ENCODE measurements at places on chromosomes 5 and 9.

DNA sequence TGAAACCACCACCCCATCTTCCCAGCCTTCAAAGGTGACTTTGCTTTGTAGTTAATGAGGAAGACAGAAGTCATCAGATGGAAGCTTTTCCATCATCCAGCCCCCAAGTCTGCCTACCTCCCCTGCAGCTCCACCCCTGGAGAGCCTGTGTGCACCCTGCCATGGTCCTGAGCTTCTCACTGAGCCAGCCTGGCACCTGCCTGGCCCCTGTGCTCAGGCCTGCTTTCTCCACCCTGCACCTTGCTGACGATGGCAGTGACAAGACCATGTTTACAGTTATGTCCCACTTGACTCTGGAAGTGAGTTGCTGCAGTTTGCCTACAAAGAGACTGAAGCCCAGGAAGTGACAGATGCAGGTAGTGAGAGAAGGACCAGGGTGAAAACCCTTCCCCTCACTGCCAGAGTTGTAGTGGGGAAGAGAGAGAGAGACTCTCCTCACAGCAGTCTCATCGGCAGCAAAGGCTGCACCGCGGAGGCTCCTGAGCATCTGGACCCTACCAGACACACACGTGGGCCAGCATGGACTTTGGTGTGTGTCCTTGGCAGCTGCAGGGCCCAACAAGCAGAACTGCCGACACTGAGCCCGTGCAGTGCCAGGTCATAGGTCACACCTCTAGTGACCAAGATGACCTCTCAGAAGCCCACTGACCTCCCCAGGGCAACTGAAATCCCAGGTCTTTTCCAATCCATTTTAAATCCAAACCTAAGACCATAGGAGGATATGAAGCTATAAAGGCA, 107.1 kb downstream of the CACNA1B start:
- no peak for DNase-seq

DNA sequence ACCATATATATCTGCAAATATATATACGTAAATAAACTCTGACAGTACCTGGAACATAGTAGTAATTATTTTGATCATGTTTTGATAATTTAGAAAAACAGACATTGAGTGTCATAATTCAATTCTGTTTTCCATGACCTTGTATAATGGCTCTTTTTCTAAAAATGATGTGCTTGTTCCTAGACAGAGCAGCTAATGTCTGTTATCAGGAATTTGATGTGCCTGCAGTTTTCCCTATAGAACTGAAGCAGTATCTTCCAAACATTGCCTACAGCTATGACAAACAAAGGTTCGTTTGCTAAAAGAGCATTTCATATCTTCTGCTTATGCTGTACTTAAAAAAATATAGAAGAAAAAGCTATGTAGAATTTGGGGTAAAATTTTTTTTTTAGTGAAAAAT, 5.3 kb downstream of the SETD9 start:
- DNase-seq, result no peak

GRCh38 chr5:72232838-72233237, 87.2 kb downstream of the MRPS27 start:
- no peak for DNase-seq

DNA sequence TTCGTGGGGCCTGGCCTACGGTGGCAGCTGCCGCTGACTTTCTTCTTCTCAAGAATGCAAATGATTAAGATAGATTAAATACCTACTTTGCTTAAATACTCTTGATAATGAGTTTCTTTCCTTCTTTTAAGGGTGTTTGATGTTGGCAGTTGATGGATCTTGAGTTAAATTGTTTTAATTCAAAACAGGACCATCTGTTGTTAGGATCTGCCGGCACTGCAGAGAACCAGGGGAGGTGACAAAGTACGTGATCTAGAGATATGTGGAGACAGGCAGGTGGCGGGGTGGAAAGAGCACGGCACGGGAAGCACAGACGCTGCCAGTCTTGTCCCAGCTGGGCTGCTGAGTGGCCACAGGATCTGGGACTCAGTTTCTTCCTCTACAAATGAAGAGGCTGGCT, 37.9 kb downstream of the MED27 start:
- no peak for DNase-seq

- DNase-seq, result no peak
Observed at GRCh38 chr5:169945831-169946261, 34.4 kb downstream of the INSYN2B start.

DNA sequence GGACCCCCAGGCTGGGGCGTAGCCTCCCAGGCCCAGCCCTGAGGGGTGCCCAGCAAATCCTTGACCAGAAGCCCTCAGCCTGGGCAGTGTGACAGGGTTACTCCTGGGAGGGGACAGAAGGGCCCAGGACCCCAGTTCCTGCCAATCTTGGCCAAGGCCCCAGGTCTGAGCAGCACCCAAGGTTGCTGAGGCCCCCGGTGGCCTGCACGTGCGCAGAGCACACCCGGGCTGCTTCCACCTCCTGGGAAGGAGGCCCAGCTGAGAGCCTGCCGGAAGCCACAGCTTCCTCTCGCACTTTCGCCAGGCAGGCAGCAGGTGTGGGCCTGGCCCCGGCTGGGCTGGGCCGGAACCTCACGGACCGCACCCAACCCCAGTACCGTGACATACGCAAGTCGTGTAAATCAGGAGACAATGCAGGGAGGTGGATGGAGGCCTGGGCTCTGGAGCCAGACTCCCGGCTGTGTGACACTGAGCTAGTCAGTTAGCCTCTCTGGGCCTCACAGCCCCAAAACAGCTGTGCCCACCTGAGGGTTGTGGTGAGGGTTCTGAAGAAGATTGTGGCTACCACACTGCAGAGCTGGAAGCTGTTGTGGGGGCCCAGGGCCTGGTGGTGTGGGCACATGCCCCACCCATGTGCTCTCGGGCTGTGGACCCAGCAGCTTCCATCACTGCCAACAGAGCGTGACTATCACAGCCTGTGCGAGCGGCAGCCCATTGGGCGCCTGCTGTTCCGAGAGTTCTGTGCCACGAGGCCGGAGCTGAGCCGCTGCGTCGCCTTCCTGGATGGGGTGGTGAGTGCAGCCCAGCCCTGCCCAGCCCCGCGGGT, 5.1 kb downstream of the GRK6 start:
- peak; percentile 73 for DNase-seq

DNA sequence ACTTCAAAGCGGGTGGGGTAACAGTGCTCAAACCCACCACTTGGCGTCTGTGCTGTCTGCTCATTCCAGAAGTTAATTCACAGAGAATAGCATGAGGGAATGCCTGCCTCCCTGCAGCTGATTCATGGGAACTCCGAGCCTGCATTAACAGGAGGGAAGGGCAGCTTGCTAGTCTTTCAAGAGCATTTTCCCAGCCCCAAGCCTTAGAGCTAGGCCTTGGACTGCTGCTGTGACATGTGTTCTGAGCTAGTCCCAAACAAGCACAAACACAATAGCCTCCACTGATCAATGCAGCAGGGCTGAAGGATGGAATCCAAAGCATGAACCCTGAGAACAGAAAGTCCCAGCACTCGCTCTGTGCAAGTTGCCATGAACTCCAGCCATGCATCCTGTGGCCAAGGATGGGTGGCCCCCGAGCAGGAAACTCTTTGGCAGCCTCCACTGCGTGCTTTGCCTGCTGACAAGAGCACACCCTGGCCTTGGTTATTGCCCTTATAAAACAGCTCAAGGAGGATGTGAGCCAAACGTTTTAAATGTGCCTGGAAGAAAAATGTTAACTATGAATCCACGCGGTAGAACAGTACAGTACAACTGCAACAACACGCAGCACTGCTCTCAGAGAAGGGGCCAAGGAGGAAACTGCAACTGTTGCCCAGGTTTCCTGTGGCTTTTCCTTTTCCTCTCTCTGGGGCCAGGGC, 653.1 kb upstream of the KLF4 start:
- DNase-seq, result no peak

GRCh38 chr9:134381671-134382516, 55.6 kb downstream of the RXRA start:
- peak; percentile 52 for DNase-seq

GRCh38 chr5:170290498-170290897, 7.1 kb downstream of the LCP2 start:
- DNase-seq, result no peak

Data from activated gamma-delta T cell (primary cell).